ENCODE measurements at places on chromosomes 6 and 20.
A peak's percentile ranks its signal among the peaks of the same experiment; 100 is the strongest.

DNA sequence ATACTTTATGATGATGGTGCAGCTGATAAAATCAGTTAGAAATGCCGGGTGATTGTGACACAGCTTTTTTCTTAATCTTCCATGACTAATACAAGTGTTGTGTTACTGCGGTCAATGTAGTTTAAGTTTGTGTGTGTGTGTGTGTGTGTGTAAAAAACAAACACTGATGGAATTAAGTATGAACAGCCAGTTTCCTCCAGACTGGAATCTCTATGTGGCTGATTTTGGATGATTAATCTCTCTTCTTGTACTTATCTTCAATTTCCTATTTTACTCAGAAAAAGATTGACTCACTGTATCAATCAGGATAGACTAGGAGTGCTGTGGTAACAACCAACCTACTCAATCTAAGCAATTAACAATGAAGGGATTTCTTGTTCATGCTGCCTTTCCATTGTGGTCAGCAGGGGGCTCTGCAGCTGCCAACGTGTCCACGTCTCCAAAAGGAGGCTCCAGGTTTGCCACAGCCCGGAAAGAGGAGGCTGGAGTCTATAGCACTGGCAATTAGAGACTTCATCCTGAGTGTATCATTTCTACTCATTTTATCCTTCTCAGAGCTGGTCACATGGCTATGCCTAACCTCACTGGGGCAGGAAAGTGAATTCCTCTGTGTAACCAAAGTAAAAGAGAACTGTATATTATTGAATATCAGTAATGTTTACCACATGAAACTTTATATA, 107.7 kb downstream of the CD109 start:
- peak; percentile 98 for DNase-seq

- no peak for DNase-seq
Observed at GRCh38 chr6:52305411-52305810, 20.9 kb upstream of the MCM3 start.

DNA sequence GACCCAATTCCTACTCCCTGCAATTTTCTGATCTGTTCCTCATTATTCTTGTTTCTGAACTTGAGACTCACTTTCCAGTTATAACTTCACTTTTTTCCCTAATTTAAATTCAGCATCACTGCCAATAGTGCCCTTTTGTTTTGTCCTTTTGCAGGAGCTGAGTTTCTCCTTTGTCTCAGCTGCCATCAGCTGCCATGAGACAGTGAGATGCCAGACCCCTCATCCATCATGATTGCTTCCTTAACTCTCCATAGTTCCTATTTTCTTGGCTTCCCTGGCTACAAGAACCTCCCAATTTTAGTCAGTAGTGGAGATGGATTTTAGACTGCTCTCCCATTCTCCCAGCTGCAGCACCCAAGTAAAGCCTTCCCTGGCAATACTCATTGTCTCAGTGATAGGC, 518.1 kb downstream of the HDGFL1 start:
- no peak for DNase-seq

DNA sequence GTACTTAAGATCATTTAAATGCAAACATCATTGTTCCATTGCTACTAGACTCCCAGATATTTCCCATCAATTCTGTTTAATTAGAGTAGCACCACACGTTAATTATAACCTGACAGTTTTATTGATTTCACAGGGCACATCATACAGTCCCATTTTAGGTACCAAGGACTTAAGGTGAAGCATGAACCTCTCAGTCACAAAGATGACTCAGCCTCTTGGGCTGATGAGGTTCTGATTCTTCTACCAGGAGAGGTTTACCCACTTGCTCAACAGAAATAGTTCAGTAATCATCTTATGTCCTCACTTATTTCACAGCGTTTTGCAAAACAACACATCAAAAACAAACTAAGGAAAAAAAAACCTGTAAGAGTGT, 98.5 kb downstream of the HIVEP2 start:
- peak; percentile 44 for DNase-seq

GRCh38 chr6:36029464-36029863, 1.9 kb downstream of the MAPK14 start:
- DNase-seq = peak; percentile 51

DNA sequence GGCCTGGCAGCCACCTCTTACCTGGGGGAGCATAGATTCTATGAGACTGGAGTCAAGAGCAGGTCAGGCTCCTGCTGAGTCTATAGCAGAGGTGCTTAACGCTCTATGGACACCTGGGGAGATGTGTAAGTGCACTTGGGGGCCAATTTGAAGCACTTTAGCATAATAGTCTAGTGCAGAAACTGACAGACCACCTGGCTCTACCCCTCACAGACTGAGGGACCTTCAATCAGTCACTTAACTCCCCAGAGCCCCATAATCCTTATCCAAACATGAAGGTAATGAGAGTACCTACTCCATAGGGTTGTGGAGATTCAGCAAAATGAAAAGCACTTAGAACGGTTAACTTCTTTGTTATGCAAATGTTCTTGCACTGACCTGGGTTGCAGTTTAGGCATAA, 87.3 kb upstream of the SLC22A16 start:
- no peak for DNase-seq

- DNase-seq = no peak
Observed at GRCh38 chr20:29689411-29690225, 1567.8 kb upstream of the DEFB115 start.

- no peak for DNase-seq
Observed at GRCh38 chr6:15325540-15325955, 79.7 kb downstream of the JARID2 start.

DNA sequence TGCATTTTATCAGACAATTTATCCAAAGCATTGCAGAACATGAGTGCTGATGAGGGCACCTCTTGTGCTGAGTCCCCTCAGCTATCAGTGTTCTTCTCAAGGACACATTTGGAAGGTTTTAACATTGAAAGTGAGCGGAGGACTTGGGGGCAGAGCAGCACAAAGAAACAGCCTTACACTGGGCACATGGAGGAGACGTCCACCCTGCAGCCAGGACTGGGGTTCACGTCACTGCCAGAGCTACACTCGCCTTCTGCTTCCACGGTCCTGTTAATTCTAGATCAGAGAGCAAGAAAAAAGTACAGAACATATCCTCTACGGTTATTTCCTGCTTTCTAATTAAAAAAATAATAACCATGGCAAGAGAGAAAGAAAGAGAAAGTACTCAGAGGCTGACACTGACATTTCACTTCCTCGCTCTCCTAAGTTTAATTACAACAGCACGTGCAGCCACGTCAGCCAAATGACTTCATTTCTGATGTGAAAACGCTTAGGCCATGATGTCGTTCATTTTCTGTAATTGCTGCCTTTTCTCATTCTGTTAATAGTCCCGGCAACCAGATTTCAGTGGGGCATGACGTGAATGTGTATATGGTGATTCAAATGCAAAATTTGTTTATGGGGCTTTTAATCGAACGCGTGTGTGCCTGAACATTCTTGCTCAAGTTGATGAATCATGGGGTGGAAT, 5.1 kb downstream of the PRND start:
- DNase-seq = peak; percentile 73

GRCh38 chr6:15893556-15894253, 230.9 kb upstream of the DTNBP1 start:
- DNase-seq = no peak

- no peak for DNase-seq
Observed at GRCh38 chr6:154736618-154737259, 3.5 kb downstream of the SCAF8 start.

DNA sequence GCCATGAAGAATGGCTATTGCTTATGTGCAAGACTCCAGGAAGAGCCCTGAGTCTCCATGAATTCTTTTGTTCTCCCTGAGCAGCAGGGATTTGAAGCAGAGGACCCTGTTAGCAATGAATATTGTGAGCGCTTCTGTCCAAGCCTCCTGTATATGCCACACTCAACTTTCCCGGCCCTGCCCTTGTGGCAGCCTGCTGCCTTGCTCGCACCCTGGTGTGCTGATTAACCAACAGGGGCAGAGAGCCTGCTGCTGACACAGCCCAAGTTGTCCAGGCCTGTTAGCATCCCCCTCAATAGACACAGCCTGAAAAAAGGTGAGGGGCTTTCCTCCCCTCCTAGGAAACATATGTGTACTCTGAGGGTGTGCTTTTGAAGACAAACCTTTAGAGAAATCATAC, 131.4 kb downstream of the BMP2 start:
- DNase-seq = no peak

GRCh38 chr6:5481750-5482149, 220.4 kb downstream of the FARS2 start:
- no peak for DNase-seq

DNA sequence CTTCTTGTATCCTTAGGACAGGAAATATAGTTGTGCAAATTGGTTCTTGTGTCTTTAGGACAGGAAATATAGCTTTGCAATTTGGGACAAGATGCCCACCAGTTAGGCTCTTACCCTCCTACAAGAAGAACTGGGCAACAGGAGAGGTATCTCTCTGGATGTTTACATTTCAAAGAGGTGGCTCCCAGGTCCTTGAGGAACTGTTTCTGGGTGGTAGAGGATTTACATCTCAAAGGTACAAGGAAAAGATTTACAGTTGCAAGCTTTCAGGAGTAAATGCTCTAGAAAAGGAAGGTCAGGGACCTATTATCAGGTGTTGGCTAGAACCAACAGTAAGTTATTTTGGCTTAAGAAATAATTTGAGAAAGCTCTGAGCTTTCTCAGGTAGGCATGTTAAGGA, 19.2 kb downstream of the RNF182 start:
- DNase-seq = no peak

- DNase-seq = peak; percentile 26
Observed at GRCh38 chr6:4210629-4211419, 75.4 kb upstream of the ECI2 start.

GRCh38 chr6:32129297-32130088, 595 bp downstream of the FKBPL start:
- DNase-seq = no peak

DNA sequence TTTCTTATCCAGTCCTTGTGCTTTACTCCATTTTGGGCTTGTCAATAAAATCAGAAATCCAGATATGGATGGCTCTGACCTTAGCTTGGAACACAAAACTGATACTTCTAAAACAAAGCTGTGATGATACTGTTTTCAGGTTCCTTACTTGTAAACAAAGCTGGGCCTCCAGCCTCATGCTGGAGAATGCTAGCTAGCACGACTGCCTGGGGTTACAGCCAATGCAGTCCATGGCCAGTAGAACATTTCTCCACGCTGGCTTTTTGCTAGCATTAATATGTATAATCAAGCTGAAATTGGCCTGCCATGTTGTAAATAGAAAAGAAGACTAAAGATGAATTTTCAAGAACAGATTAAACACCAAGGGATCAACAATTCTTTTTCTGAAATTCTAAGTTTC, 63.9 kb downstream of the MTHFD1L start:
- no peak for DNase-seq

GRCh38 chr6:80179695-80180094, 73.2 kb downstream of the BCKDHB start:
- DNase-seq = no peak

GRCh38 chr6:79048611-79049010, 29.4 kb downstream of the PHIP start:
- no peak for DNase-seq

- no peak for DNase-seq
Observed at GRCh38 chr6:126176282-126176681, 163.6 kb upstream of the CENPW start.

GRCh38 chr6:34374069-34374468, 18.4 kb downstream of the NUDT3 start:
- no peak for DNase-seq

DNA sequence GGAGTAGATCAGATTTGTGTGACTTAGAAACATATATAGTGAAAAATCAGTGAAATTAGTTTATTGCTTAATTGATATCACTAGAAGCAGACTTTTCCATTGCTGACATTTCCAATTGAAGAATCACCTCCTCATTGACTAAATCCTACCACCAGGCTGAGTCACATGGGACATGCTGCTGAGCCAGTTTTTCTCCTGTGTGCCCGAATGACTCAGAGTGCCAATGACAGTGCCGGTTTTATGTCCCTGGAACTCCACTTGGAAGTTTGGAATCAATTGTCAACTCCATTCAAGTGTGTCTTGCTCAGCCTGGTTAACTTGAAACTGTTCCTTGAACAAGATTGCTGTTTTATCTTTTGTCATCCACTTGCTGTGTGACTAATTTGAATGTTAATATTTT, 316.1 kb upstream of the PRDM1 start:
- no peak for DNase-seq

DNA sequence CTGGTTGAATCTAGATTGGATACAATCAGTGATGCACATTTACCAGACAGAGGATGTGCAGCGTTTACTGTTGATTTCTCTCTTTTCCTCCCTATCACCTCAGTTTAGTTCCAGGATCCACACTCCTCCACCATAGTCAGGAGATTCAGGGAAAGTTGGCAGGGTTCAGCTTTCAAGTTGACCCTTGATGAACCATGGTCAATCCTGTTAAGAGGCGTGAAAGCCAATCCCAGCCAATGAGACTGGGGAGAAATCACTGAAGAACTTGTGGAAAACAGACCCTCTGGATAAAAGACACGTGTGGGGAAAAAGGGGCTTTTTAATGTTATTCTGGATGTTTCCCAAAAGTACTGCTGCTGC, 19.2 kb upstream of the SCP2D1 start:
- no peak for DNase-seq

- DNase-seq = no peak
Observed at GRCh38 chr20:62023935-62024334, 41.7 kb downstream of the TAF4 start.

GRCh38 chr20:50562262-50562701, 52.1 kb downstream of the PTPN1 start:
- no peak for DNase-seq

GRCh38 chr6:130699742-130700141, 127.5 kb upstream of the SMLR1 start:
- DNase-seq = no peak

DNA sequence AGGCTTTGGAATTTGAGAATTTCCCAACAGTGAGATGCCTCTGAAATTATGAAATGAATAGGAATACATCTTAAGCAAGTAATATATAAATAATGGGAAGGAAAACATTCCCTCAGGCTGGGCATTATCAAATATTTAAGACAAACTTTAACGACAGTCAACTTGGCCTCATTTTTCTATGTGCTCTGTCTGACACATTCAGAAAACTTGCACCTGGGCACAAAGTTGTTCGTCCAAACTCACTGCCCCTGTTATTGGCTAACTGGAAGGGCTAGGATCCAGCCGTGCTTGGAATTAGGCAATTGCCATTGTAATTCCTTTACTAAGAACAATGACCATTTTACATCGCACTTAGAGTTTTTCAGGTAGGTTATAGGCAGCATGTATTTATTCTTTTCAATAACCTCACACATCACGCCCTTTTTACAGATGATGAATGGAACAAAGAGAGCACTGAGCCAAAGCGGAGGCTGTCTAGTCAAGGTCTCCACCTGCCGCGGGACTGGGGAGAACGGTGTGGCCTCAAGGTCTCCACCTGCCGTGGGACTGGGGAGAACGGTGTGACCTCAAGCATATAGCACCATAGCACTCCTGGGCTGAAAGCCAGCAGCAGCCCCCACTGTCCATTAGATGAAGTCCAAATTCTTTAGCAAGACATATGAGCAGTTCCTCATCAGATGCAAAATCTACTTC, 40.7 kb upstream of the FOXQ1 start:
- no peak for DNase-seq

All from astrocyte (in vitro differentiated cells and primary cell).